ENCODE measurements at places on chromosomes 4 and X.

DNA sequence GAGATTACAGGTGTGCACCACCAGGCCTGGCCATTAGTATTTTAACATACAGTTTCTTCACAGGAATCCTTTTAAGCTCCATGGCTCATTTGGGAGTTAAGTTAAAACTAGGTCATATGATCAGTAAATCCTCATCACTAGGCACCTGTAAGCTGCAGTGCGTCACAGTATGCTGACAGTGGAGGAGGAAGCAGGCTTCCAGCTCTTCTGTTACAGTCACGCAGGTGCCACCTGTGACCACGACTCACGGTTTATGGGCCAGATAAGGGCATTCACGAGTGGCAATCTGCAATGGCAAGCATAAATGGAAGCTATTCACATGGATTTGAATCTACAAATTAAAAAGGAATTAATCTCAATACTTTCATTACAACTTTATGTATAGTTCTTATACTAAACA is 129.4 kb upstream of the BCOR start:
- DNase-seq: no peak

GRCh38 chrX:146173742-146174141 is 356.1 kb downstream of the SLITRK2 start:
- no peak for DNase-seq

DNA sequence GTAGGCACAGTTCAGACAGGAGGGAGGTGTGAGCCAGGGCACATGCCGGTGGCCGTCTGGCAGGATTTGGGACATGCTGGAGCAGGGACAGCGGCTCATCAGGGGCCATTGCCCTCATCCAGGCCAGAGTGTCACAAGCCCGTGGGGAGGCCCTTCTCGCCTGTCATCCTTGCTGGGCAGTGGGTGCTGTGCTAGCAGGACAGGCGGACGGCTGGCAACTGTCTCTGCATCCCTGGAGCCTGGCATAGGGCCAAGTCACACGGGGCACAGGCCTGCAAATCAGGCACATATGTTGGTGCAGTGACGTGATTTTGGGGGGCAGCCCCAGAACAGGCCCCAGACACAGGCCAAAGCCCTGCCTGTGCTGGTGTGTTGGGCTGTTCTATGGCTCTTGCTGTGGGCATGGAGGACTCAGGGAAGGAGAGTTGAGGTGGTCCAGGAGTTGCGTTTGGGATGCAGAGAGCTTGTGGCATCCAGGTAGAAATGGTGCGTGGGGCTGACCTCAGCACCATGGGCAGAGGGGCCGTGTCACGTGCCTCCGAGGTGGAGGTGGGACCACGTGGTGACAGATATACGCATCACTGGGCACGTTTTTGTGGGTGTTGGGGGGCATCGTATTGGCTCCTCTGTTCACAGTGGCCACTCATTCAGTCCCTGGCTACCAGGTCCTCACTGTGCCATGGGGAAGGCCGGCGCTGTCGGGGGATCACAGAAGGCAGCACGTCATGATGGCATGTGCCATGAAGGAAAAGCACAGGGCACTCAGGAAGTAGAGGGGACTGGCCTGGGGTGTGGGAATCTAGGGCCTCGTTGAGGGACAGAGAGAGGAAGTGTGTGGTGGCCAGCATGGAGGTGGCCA is 14.6 kb upstream of the MSANTD1 start:
- DNase-seq: no peak

GRCh38 chrX:11509786-11510185 is 155.9 kb downstream of the ARHGAP6 start:
- no peak for DNase-seq

- DNase-seq: no peak
Observed at GRCh38 chrX:136196691-136197155, 49.4 kb downstream of the FHL1 start.

GRCh38 chr4:8073206-8073863 is 85.3 kb downstream of the ABLIM2 start:
- DNase-seq: no peak

DNA sequence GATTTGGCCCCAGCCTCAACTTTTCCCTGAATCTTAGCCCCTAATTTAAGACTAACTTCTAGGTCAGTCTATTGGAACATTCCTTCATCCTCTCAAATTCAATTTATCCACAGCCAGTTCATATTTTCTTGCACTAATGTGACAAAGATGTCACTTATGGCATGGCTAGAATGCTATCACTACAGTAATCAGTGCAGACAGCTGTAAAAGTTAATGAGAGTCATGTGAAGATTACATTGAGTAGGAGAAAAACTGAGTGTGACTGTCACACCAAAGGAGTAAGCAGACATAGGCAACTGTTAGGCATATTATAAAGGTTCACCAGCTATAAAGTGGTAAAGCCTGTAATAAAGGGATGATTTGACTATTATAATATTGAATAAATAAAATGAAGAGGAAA is 42.6 kb downstream of the GABRG1 start:
- no peak for DNase-seq

- no peak for DNase-seq
Observed at GRCh38 chrX:19743386-19743785, 144.0 kb downstream of the SH3KBP1 start.

GRCh38 chr4:37528166-37528885 is 157.8 kb downstream of the RELL1 start:
- DNase-seq: no peak

DNA sequence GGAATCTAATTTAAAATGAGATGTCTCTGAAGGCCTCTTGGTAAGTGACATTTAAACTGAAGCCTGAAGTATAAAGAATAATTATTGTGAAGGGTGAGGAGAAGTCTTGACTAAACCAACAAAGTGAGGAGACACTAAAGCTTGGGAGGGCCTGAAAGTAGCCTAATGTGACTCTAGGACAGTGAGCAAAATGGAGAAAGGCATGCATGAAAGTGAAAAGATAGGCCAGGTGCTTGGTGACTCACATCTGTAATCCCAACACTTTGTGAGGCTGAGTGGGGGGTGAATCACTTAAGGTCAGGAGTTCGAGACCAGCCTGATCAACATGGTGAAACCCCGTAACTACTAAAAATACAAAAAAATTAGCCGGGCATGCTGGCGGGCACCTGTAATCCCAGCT is 46.9 kb upstream of the SMARCAD1 start:
- DNase-seq: no peak

GRCh38 chrX:154030266-154030665 is 10.6 kb upstream of the IRAK1 start:
- DNase-seq: no peak

DNA sequence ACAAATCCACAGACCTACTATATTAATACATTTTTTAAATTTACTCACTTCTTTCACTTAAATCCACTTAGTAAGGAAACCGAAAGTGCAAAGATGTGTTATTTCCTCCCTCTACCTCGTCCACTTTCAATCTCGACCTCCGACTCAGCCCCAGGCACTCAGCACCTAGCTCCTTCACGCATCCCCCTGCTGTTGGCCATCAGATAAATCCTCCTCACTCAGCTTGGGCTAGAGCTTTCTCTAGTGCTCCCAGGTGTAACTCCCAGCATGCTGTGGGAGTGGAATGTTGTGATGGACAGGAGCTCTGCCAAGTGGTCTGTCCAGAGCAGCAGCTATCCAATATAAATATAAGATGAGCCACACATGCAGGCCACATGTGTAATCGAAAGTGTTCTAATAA is 26.7 kb upstream of the TEC start:
- no peak for DNase-seq

- no peak for DNase-seq
Observed at GRCh38 chr4:113006632-113007031, 42.8 kb upstream of the ANK2 start.

- DNase-seq: no peak
Observed at GRCh38 chr4:155704841-155705404, 38.3 kb downstream of the GUCY1A1 start.

GRCh38 chr4:146647615-146648460 is 9.1 kb downstream of the POU4F2 start:
- no peak for DNase-seq

DNA sequence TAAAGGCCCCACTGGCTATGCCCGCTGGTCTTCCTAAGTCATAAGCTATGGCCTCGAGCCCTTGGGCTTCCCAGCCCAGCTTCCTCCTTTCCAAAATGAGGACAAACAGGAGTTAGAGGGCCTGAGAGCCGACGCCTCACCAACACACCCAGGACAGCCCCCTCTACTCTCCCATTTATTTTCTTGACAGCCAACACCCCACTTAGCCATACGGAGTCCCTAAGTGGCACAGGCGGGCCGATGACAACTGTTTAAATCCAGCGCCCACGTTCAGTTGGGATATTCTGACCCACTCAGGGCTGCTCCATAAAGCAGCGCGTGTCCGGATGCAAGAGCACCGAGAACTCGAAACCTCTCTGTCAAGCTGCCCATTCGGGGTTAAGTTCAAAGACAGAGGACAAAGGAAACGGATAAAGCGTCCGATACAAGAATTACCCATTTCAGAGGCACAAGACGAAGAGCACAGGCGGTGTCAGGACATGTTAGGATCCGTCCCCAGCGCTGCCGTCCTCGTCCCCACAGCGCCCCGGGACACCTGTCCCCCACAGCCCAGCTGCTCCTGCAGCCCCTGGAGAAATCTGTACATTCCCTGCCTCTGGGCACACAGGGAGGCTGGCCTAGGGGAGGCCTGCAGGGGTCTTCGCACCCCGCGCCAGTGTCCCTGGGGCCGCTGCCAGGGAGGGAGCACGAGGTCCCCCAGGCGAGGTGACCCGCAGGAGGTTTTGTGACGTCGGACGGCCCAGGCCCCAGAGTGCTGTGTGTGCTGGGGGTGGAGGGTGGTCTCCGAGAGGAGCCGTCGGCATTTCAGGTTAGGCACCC is 1.2 kb downstream of the PRKX start:
- DNase-seq: peak; percentile 22

Data from AG08395 (cell line).